ENCODE measurements at places on chromosomes 5 and 9.

DNA sequence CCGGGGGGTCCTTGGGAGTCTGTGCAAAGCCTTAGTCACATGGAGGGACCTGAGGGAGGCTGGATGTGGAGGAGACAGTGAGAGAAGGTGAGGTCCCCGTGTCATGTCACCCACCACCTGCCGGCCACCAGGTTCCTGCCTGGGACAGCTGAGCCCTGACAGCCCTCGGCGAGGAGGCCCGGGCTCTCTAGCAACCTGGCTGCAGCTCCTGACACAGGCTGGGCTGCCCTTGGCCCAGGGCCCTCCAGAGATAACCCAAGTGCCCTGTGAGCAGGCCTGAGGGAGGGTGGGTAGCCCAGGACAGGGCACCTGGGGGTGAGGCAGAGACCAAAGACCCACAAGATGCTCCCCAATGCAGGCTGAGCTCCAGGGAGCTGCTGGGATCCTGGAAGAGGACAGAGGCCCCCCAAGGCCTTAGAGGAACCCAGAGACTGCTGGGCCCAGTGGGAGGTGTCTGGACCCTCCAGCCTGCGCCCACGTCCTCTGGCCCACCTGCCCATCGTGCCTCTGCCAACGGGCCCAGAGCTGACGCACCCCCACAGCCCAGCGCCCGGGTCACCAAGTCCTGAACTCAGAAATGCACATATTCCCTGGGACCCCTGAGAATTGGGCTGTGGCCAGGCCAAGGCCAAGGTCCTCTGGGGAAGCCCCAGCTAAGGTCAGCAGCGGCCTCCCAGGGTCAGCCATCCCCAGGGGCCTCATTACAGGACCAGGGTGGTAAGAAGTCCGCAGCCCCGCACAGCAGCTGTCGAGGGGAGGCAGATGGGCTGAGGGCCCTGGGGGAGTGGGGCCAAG is 8.8 kb upstream of the PTGDS start:
- DNase-seq: no peak

- DNase-seq: peak; percentile 86
These were observed at the start of gene PCDHGA10 for GRCh38 chr5:141412854-141413539. Gene PCDHGA10 (plus strand): TSS chr5:141412987. CDS start chr5:141413176, 189 bp downstream.

GRCh38 chr9:137407590-137408300 is 15.2 kb downstream of the EXD3 start:
- no peak for DNase-seq

DNA sequence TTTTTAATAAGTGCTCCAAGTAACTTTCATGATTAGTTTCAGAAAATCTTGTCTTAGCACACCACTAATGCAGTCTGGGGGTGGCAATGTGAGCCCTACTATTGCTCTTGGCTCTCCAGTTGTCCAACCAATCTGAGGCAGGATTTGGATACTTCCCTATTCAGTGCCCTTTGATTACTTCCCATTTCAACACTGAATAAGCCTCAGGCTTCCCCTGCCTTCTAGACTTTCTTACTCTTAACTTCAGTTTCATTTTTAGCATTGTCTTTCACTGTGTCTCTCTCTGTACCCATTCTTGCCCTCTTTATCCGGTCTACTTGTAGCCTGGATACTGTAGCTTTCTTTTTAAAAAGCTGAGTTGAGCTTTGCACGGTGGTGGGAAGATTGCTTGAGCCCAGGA is 186.1 kb downstream of the C9orf152 start:
- peak; percentile 61 for DNase-seq

GRCh38 chr5:981456-981855 is 27.1 kb upstream of the NKD2 start:
- no peak for DNase-seq
